ENCODE measurements at places on chromosomes 12 and 14. TPM values are rescaled to one million over a fixed set of nuclear protein-coding genes. Genes with fewer than 3 reads are reported as not detected.

The MSRB3 gene
- total RNA-seq = not detected

The BDKRB1 gene
- not detected for total RNA-seq

The LRRIQ1 gene
- total RNA-seq = not detected

The SAMD15 gene
- 0.25 TPM for total RNA-seq

The CPNE6 gene
- not detected for total RNA-seq

The DDX51 gene
- total RNA-seq = 19.2 TPM

The IFT43 gene
- 10.1 TPM for total RNA-seq

The OTUB2 gene
- 0.75 TPM for total RNA-seq

The KLRB1 gene
- 0.87 TPM for total RNA-seq

The OR4K15 gene
- total RNA-seq = not detected

The SUSD6 gene
- total RNA-seq = 59.3 TPM

The P3H3 gene
- total RNA-seq = 1.3 TPM

The DDX54 gene
- 132 TPM for total RNA-seq

The LMO3 gene
- total RNA-seq = not detected

The B4GALNT3 gene
- total RNA-seq = 3.3 TPM

The KRT83 gene
- total RNA-seq = not detected

The OASL gene
- 19.6 TPM for total RNA-seq

The HSPB8 gene
- total RNA-seq = not detected

The PLA2G1B gene
- 0.51 TPM for total RNA-seq

The MDGA2 gene
- total RNA-seq = not detected

The CCDC184 gene
- total RNA-seq = 0.25 TPM

Measured in activated CD4-positive, alpha-beta T cell treated with anti-CD3 and anti-CD28 coated beads for 36 hours (primary cell).